ENCODE measurements at places on chromosomes 7 and 10. TPM values are rescaled to one million over a fixed set of nuclear protein-coding genes. Genes with fewer than 3 reads are reported as not detected.

The CCT6A gene
- polyA plus RNA-seq: 225 TPM

DNA sequence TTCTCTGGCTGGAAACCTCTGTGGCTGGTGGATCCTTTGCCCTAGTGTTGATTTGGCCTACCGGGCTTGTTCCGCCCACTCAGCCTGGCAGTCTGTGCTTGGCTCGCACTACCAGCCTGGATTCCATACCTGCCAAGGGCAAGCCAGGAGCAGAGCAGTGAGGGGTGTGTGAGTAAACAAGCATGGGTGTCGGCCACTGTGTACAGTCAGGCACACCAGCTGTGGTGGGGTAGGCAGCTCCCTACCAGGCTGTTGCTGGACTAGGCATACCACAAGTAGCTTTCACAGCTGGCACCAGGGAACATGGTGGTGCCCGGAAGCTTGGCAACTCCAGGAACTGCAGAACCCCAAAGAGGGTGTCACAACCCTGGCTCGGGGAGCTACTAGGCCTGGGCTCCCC, 942.9 kb upstream of the LRRN3 start:
- DNase-seq: no peak

The CYP2E1 gene
- polyA plus RNA-seq: 2.9 TPM

The IFIT1B gene
- polyA plus RNA-seq: not detected

DNA sequence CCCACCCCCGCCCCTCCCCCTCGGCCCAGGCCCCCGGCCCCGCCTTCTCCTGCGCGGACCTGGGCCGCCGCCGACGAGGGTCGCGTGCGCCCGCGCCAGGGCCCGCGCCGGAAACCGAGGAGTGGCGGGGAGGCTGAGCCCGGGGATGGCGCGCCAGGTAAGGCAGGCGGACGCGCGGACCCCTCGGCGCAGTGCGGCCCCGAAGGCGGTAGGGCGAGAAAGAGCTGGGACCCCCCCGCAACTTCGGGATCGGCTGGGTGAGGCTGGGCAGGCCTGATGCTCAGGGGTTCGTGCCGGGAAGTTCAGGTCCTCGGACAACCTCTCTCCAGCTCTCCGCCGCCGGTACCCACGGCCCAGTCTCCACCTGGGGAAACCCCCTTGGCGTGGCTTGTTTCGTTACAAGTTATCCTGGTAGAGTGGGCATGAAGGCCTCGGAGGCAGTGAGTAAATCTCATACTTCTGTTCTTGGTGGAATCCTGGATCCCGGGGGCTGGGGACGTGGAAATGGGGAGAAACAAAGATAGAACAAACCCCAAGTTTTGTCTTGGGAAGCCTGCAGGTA, 58.4 kb downstream of the ZNF467 start:
- DNase-seq: no peak

GRCh38 chr10:47252093-47252780, 47.8 kb upstream of the GDF10 start:
- DNase-seq: no peak

The ASIC3 gene
- 1.4 TPM for polyA plus RNA-seq

GRCh38 chr7:152133804-152134203, 108.3 kb downstream of the GALNT11 start:
- DNase-seq: no peak

DNA sequence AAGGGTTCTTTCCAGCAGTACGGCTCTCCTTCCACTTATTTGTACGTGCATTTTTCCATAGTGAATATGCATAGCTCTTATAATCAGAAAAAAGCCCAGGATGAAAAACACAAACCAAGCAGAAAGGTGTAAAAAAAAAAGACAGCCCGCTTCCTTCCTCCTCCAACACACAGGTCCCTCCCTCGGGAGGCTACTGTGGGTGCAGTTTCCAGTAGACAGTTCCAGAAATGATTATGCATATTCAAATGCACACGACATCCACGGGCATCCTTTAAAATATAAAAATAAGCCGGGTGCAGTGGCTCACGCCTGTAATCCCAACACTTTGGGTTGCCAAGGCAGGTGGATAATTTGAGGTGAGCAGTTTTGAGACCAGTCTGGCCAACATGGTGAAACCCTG, 59.9 kb downstream of the TNRC18 start:
- DNase-seq: no peak

DNA sequence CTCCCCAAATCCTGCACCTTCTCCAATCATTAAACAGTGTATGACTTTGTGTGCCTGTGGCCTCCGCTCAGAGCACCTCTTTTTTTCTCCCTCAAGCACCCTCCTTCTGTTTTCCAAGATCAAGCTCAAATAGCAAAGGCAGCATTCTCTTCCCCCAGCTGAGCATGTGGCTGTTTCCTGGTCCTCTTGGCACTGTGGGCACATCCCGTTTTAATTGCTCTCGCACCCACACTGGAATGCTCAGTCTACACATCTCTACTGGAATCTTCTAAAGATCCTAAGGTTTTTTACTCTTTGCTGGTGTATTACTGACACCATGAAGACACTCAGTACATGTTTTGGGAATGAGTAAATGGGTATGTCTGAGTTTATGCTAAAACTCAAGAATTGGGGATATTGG, 107.4 kb downstream of the WDFY4 start:
- DNase-seq: no peak

GRCh38 chr10:9075420-9075819, 1020.9 kb downstream of the GATA3 start:
- DNase-seq: no peak

DNA sequence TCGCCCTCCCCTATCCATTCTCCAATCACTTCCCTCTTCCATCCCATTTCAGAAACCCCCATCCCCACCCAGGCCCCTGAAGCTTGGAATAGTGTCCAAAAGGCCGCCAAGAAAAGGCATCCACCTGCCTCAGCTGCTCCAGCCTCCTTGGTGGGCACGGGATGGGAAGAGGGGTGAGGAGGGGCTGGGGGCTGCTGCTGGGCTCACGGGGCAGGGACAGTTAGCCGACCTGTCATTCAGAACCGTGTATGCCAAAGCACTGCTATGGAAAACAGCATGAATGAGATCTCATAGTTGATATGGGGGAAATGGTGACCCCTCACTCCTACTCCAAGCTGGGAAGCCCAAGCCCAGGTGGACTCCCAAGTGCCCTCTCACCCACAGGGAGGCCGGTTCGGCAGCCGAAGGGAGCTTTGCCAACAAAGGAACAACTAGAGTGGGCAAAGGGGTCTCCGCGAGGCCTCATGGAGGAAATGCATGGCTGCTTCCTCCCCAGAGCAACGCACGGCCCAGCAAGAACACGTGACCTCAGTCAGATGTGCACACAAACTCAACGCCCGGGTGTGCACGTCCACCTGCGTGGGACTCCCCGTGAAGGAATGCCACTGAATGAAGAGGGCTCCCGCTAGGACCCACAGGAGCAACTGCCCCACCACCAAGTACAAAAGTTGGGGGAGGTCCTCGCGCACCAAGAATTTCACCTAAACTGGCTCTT, 52.5 kb downstream of the EBF3 start:
- DNase-seq: no peak

The PPP1R3C gene
- polyA plus RNA-seq: 32.4 TPM

GRCh38 chr10:88045656-88046415, 182.4 kb downstream of the PTEN start:
- DNase-seq: no peak

- DNase-seq: no peak
Observed at GRCh38 chr7:45812946-45813345, 59.9 kb downstream of the CCDC201 start.

GRCh38 chr10:89235073-89235798, 16.3 kb downstream of the LIPA start:
- no peak for DNase-seq

GRCh38 chr7:31074403-31075085, 22.4 kb downstream of the ADCYAP1R1 start:
- no peak for DNase-seq

The KIN gene
- polyA plus RNA-seq: 22.6 TPM

DNA sequence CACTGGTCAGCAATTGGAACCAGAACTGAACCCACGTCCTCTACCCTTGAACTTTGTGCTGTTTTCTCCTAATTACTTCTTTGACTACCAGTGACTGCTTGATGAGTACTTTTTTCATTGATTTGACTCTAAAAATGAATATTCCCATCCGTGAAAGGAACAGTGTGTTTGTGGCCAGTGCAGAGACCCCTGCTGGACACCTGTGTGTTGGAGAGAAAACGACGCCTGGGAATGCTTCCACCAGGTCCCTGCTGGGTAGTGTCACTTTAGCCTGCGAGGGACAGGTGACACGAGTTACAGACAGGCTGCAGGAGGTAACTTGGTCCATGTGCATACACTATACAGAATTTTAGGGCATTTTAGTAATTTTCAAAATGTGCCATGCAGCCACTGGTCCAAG, 6.8 kb upstream of the GJD4 start:
- no peak for DNase-seq

- peak; percentile 77 for DNase-seq
Observed at GRCh38 chr7:5634107-5634950, 147.1 kb downstream of the RNF216 start.

The ACTR3C gene
- polyA plus RNA-seq: 7.4 TPM

DNA sequence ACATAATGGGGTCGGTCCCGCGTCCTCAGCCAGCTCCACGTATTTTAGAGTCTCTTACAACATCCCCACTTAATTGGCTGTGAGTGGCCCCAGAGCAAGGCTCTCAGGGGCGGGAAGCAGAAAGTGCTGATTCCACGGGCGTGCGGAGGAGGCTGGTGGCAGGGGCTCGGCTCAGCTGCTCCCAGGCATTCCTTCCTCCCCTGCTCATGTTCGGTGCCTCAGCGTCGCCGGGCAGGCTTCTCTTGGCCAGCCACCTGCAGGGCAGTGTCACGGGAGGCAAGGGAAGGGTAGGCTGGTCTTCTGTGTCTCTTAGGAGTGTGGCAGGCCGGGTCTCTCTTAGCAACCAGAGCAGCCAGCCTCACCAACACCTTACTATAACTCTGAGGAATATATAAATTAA, 33.8 kb downstream of the IL15RA start:
- no peak for DNase-seq

DNA sequence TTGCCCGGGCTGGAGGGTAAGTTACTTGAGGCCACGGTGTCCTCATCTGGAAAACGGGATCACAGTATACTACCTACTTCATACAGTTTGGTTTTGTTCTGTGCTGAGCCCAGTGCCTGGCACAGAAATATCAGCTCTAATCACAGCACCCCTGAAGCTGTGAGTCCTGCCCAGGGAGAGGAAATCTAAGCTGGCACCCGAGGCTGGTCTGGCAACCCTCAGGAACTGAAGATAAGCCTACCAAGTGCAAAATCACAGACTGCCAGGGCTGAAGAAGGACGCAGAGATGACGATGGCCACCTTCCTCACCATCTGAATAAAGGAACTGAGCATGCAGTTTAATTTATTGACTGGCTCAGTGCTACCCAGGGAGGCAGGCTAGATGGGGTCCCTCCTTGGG, 7.7 kb upstream of the TMEM120A start:
- DNase-seq: no peak

- DNase-seq: no peak
Observed at GRCh38 chr10:92241158-92241500, 49.7 kb downstream of the CPEB3 start.

The ATRNL1 gene
- 23.7 TPM for polyA plus RNA-seq

DNA sequence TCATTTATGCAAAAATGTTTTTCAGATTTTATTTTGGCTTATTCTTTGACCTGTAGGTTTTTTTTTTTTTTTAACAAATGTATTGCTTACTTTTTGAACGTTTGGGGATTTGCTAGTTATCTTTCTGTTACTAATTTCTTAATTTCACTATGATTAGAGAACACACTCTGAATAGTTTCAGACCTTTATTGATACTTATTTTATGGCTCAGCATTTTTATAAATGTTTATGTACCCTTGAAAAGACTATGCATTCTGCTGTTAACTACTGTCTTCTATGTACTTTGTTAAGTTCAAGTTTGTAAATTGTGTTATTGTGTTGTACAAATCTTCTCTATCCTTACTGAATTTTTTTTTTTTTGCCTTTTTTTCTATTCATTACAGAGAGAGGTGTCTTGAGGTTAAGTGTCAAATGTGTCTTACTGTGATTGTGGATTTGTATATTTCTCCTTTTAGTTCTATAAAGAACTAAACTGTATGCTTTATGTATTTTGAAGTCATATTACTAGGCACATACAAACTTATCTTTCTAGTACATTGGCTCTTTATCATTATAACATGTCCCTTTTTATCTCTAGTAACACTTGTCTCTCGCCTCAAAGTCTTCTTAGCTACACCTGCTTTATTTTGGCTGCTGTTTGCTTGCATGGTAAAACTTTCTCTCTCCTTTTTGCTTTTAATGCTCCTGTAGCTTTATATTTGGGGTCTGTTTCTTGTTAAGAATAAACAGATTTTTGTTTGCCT, 8.1 kb downstream of the MKLN1 start:
- DNase-seq: no peak

GRCh38 chr10:116707981-116708380, 34.4 kb downstream of the HSPA12A start:
- DNase-seq: no peak

- DNase-seq: no peak
Observed at GRCh38 chr10:85600744-85601081, 765.9 kb downstream of the GRID1 start.

DNA sequence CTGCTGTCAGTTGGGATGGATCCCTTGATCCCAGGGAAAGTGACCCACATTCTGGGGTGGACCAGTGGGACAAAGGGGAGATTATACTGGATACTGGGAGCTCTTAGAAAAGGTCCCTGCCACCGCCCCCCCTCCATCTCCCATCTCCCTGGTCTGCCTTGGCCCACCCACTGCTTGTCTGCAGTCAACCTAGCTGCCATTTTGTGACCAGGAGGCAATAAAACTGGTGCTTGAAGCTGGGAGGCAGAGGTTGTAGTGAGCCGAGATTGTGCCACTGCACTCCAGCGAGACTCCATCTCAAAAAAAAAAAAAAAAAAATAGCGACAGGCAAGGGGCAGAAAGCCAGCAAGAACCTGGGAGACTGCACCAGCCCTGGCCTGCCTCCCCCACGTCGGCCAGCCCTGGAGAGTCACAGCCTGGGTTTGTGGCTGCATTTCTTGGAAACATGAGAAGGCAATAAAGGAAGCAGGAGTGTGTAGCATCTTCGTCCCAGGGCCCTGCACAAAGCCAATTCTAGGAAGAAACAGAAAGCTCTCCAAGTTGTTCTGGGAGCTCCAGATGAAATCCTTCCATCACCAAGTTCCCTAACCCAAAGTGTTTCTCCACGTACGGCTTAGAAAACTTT, 4.7 kb upstream of the ARPC1B start:
- DNase-seq: no peak

The KCNK18 gene
- not detected for polyA plus RNA-seq

GRCh38 chr7:144786522-144786921, 49.3 kb downstream of the TPK1 start:
- DNase-seq: no peak

The IGF2BP3 gene
- polyA plus RNA-seq: 59.5 TPM

DNA sequence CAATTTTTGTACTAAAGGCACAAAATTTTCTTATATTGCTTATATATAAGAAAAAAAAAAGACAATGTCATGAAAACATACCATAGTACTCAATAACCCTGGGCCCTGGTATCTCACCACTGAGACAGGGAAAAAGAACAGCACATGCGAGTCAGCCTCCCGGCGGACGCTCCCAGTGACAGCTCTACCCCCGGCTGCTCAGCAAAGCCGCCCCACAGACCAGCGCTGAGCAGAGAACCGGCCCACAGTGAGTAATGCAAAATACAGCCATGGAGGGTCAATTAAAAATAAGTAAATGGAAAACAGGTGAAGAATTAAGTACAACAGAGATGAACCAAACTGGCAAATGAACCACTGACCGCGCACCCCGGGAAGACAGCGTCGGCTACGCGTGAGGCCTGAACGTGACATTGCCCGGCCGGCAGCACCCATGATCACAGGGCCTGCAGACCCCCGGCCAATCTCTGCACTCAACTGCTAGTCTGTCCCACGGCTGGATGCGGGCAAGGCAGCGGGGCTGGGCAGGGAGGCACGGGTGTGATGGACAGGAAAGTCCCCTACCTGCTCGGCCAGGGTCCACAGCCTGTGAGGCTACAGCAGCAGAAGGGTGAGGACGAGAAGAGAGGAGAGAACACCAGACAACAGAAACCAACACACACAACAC, 175.9 kb downstream of the ZMYND11 start:
- DNase-seq: no peak

Measured in left renal cortex interstitium (tissue), 4 donors.